ENCODE measurements at places on chromosomes 2 and 18.
A peak's percentile ranks its signal among the peaks of the same experiment; 100 is the strongest.

DNA sequence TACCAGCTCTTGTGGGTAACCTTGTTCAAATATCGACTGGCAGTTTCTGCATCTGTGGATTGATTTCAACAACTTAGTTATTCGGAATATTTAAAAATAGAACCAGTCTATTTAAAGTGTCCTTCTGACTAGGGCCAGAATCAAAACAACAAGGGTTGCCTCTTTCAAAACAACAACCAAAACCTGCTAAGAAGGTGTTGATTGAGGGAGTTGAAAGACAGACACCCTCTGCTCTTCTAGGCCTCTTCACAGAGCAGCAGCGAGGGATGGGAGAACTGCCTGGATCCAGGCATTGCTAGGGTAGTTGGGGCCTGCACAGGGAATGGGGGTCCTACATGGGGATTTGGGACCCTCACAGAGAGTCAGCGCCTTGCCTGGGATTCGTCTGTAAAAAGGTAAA is 19.8 kb downstream of the TTR start:
- DNase-seq, result no peak

DNA sequence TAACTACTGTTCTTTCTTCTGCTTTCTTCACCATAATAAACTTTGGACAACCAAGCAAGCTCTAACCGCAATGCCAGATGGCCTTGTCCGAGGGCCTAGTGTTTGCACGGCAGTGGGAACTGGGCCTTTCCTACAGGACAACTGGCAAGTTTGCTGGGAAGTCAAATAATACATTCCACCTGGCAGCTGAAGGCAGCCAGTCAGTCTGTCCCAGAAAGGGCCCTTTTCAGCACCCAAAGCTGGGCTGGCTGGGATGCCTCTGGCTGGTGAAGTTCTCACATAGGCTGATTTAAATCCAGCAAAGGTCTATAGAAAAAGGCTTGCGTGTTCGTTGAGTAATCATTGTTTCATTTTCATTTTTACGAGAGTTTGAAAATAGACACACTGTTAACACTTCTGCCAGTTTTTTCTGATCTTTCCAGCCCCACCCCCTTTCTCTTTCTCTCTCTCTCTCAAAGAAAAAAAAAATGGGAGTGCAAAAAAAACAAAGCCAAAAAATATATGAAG is 110.0 kb upstream of the EPAS1 start:
- no peak for DNase-seq

- no peak for DNase-seq
These were observed 476.4 kb upstream of the CHST9 start for GRCh38 chr18:27661320-27662018.

DNA sequence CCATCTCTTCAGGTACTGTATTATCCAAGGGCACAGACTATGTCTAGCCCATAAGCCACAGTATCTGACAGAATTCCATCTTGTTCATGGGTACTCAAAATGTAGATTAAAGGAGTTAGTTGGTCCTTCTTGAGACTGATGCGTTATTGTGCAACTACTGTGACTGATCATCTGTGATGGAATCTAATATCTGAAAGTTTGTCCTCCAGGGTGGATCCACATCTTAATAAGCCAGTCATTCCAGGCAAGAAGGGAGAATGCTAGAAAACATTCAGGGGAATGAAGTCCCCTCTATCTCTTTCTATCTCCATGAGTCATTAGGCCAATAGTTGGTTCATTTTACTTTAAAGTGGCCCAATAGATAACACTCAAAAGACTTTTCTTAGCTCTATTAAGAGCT is 252.6 kb downstream of the EXOC6B start:
- DNase-seq, result no peak

DNA sequence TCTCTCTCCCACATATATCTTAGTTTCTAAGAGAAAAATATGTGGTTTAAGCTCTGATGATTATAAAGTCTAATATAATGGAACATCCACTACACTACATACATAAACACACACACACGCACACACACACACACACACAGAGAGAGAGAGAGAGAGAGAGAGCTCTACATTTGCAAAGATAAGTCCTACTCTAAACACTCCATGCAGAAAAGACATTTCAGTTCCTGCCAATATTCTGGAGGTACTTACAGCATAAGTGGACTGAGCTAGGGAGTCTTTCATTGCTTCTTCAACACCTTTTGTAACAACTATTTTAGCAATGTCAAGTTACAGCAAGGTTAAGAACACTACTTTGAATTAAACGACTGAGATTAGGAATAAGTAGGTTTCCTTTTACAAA is 80.1 kb downstream of the FIGN start:
- DNase-seq, result no peak

DNA sequence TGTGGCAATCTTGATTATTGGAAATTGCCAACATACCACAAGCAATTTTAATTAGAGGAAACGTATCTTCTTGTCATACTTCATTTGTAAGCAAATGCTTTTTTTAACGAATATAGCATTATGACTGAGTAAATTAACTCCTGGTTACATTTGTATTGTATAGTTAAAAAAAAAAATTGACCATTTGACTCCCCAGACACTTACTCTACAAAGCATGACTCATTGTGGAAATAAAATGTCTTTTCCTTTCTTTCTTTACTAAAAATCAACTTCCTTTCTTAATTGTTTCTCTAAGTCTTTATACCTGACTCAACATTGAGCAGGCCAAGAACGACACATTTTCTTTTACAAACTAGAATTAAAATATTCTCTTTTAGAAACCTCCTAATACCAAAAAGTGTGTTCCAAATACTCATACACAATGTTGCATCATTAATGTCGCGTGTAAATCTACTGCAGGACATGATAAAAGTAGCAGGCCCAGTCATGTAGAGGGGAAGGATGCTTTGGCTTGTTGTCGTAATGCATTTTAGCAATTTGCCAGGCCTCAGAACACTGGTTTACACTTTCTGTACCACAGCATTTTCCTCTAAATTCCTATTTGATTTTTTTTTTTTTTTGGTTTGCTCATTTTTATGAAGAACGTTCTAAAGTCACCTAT is 349.6 kb upstream of the KCNH7 start:
- DNase-seq, result no peak

DNA sequence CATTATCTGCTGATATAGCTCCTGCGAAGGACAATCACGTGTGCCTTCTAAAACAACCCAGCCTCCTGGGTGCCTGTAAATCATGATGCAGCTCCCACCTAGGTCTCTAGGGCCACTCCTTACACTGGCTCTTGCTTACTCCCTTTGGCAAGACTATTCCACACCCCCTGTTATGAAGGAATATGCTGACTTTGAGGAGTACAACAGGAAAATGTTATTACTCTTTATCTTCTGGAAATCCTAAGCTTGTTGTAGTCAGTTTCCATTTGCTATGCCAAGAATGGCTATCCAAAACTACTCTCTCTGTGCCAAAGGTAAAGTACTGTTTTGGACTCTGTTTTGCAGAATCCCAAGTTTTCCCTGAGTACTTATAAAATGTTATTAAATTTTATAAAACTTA is 7.7 kb downstream of the SGO2 start:
- no peak for DNase-seq

- no peak for DNase-seq
These were observed 977.3 kb upstream of the ACVR2A start for GRCh38 chr2:146867477-146867986.

DNA sequence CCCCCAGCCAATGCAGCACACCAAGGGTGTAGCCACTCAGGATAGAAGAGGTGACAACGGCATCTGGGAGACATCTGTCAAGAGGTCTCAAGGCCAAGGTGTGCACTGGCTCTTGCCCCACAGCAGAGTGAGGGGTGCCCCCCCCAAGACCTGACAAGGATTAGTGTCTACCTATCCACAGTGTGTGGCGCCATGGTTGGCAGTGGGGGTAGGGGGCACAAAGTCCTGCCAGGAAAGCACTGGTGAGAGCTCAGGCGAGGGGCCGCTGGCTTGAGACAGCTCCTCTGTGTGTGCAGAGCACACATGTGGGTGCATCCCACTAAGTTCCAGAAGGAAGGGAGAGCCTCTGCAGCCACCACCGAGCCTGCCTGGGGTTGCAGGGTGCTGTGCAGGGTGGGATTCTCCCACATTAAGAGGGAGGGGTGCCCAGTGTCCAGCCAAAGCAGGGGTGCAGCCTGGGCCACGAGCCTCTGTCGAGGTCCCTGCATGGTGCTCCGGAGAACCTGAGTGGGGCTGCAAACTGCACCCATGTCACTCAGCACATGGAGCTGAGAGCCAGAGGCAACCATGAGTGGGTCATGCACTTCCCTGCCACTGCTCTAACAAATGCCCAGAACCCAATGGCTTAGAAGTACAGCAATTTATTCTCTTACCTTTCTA is 311.2 kb upstream of the HDAC4 start:
- no peak for DNase-seq

DNA sequence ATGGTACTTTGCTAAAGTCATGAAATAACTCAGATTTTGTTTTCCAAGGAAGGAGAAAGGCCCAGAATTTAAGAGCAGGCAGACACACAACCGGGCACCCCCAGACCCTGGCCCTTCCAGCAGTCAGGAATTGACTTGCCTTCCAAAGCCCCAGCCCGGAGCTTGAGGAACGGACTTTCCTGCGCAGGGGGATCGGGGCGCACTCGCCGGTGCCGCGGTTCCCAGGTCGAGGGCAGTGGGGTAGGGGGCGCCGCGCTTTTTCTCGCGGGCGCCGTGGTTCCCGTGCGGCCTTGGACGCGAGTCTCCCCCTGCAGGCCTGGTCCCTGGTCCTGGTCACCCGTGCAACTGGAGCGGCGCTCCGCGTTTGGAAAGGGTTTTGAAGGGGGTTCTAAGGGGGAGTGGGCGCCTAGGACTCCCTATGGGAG is 1.2 kb downstream of the ZNF236 start:
- no peak for DNase-seq

DNA sequence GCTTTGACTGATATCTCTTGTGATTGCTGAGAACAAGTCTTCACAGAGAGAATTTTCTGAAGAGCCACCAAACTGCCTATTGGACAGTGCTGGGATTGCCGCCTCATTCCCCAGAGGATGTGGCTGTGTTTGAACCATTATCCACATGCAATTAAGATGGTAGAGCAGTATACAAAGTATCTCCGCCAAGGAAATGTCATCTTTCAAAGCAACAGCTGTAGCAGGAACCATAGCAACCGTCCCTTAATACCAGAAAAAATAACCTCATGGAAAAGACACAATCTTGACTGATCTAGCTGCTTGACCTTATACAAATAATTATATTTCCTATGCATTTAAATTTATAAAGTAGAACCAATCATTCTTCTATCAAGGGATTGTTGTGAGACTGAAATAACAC is 772.6 kb upstream of the FAM98A start:
- no peak for DNase-seq

DNA sequence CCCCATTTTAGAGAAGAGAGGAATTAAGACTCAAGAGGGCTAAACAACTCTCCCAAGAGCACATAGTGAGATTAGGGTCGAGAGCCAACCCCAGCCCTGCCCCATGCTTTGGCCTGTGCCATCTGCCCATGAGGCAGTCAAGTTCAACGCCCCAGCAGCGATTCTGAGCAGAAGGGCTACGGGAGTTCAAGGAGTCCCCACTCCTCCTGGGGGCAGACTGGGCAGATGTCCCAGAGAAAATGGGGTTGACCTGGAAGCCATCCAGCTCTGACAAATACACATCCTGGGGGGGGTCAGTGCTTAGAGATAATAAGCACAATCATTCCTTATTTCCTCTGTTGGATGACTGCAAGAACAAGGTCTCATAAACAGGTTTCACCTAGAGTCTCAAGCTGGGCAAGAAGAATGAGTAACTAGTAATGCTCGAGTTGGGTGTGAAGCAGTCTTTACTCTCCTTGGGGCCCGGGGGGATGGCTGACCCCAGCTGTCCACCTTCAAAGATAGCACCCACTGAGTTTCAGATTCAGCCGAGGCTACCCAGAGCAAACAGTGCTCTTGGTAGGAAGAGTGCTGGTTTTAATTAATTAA is 716.4 kb downstream of the RNF144A start:
- DNase-seq, result no peak

DNA sequence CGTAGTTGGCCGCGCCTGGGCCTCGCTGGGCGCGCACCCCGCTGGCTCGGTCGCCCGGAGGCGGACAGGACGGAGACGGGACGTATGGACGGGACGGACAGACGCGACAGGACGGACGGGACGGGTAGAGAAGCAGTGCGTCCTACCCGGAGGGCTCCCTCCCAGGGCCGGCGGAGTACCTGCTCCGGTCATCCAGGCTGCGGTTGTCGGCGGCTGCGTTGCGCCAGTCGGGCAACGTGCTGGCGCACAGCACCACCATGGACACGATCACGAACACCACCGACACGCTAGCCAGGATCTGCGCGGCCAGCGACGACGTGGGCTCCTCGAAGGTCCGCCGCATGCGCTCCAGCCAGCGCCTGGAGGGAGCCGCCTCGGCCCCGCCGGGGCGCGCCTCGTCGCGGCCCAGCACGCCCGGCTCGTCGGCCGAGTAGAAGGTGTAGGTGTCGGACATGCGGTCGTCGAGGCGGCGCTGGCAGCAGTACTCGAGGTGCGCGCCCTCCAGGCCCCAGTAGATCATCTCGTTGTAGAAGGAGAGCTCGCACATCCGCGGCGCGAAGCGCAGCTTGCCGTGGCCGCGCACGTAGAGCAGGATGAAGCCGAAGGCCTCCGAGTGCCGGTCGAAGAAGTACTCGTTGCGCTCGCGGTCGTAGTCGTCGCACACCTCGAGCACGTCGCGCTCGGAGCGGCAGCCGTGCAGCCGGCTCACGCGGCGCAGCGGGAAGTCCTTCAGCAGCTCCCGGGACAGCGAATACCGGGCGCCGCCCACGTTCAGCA is 903 bp downstream of the KCNG3 start:
- peak; percentile 30 for DNase-seq

DNA sequence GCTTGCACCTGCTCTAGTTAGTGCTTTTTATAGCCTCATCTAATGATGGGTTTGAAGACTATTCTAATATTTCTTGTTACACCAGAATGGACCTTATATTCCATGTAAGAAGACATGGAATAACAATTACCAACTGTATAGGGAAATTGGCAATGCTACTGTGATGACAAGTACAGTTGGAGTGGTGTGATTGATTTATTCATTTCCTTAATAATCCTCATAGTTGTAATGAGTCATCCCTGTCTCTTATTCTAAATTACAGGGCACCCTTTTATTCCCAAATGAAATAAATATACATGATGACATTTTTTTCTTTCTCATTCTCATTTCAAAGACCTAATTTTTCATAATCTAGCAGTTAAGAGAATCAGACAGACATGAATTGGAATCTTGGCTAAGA is 18.3 kb upstream of the TLK1 start:
- no peak for DNase-seq

DNA sequence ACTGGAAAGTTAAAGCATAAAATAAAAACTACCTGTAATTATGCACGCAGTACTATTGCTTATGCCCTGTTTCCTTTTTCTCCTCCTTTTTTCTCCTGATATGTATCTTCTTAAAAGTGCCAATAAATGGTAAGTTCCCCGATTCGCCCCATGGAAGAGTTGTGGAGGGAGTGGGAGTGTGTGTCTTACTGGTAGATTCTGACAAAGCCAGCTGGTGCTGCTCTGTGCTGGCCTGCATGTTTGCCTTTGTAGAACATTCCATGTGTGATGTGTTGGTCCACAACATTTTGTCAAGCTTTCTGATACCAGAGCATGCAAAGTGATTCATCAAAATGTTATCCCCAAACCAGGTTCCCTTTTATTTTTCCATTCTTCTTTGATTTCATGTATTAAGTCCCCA is 356.9 kb upstream of the RAB12 start:
- DNase-seq, result no peak
